ENCODE measurements at places on chromosomes 16 and 17.
A peak's percentile ranks its signal among the peaks of the same experiment; 100 is the strongest.

- peak; percentile 7 for DNase-seq
These were observed 95.7 kb downstream of the HS3ST3B1 start for GRCh38 chr17:14396547-14396946.

GRCh38 chr16:85386467-85387170, 226.5 kb upstream of the GSE1 start:
- no peak for DNase-seq

GRCh38 chr16:66294507-66294906, 72.0 kb upstream of the CDH5 start:
- no peak for DNase-seq

- DNase-seq: no peak
These were observed 3.9 kb upstream of the SLC12A3 start for GRCh38 chr16:56861092-56861610.

- DNase-seq: no peak
These were observed 6.5 kb downstream of the TPSD1 start for GRCh38 chr16:1262210-1262845.

DNA sequence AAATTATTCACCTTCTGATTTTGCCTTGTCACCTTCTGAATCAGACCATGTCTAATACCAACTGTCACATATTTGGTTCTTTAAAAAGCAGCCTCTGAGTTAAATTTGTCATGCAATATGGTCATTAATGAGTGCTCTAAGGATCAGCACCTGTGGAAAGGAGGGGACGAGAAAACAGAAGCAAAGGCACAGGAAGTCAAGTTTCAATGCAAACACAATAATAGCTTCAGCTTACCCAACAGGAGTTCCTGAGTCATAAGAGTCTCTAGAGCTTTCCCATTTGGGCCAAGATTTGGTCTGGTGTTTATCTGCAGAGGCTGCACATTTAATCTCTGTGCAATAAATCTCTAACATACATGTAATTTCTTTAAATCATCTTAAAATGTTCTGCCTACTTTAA, 889.8 kb downstream of the CDH8 start:
- no peak for DNase-seq

DNA sequence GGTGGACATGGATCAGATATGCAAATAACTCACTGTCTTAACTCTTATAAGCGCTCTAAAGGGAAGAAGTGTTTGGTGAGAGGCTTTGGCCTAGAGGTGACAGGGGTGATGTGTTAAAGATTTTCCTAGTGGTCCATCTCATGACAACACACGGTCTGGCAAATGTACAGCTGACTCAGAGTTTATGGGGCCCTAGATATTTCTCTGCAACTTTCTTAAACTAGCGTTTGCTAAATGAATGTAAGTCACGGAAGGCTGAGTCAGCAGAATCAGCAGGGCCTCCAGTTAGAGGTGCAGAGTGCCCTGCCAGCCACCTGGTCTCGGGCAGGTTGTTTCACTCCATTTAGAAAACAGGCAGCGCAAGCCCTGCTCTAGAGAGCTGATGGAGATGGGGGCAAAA, 40.1 kb downstream of the CLEC16A start:
- DNase-seq: peak; percentile 67

DNA sequence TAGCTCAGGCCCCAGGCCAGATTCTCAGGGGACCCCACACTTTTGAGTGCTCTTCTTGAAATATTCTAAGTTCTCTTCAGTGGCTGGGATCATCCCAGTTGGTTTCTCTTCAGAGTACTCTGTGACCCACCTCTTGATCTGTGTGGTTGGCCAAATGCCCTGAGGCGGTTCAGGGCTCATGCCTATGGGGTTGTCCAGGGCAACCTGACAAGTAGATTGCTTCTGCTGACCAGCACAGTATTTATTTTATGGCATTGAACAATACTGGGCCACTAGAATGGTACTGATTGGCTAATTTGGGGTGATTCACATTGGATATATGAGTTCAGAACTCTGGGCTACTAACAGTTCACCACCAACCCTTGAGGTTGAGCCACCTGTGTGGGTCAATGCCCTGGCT, 7.4 kb upstream of the GOSR2 start:
- peak; percentile 5 for DNase-seq

DNA sequence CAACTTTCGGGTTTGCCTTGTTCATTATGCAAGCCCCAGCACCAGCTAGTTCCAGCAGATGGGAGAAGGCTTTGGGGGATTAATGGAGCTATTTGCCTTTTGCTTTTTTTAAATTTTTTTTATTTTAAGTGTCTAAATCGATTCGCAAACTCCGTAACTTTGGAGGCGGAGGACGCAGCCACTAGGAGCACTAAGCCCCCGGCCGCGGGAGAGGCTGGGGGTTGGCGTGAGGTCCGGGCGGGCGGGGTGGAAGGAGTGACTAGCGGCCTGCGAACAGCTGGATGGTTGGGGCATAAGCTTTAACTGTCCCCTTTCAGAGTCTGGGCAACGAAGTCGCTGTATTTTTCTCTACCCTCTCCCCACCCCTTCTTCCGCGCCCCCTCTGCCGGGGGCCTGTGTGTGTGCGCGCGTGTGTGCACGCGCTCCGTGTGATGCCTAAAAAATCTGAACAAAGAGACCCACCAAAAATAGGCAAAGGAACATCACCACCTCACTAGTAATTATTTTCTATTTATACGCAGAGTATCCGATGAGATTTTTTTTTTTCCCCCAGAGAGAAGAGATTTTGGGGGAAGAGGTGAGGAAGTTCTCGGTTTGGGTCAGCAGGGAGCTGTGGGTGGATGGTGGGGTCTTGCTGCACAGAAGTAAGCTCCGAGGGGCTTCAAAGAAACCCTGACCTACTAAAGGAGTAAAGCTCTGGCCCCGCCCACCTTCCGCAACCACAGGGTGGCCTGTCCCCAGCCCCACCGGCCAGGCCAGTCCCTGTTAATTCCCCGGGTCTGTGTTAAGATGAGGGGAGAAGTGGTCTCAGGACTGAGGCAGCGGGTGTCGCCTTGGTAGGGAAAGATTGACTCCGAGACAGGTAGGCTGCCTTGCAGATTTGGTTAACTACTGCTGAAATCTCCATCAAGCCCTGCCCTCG, 2.3 kb downstream of the SHISA9 start:
- no peak for DNase-seq

GRCh38 chr16:52914428-52914827, 138.3 kb downstream of the CHD9NB start:
- DNase-seq: no peak

DNA sequence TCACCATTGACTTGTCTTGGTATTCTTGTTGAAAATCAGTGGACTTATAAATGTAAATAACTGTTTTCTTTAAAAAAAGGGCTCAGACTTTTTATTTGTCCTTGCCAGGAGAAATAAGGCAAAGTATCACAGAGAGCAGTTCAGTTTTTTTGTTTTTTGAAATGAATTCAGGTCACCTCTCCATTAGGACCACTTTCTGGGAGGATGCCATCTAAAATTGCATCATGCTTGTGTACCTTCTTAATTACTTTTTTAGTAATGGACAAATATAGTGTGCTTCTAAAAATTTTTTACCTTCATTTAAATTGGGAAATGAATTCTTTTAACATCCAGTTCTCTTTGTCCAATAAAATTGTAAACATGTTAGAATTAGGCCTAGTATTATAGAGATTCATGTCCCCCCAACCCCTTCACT, 210.0 kb downstream of the BCAS3 start:
- DNase-seq: no peak

- no peak for DNase-seq
These were observed 17.2 kb upstream of the CLEC18C start for GRCh38 chr16:70156207-70156978.

- no peak for DNase-seq
These were observed 24.8 kb downstream of the HS3ST3A1 start for GRCh38 chr17:13576661-13577526.

- no peak for DNase-seq
These were observed 7.8 kb downstream of the ADGRG1 start for GRCh38 chr16:57636184-57636583.

GRCh38 chr17:80755650-80756405, 211.2 kb downstream of the RPTOR start:
- DNase-seq: no peak

GRCh38 chr17:75499313-75500022, 15.9 kb downstream of the CASKIN2 start:
- DNase-seq: no peak

DNA sequence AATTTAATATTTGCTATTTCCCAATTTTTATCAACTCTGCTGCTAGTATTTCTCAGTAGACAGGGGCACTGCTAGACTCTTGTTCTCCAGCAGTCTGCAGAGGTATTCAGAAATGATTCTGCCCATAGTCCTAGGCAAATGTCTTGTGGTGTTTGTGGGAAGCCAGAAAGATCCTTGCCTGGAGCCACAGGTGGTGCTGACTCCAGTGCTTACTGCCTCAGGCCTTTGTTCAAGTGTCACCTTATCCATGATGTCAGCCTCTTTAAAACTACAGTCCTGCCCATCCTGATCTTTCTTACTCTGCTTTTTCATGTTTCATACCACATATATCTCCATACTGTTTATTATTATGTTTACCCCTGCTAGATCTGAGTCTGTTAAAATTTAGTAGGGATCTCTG, 26.5 kb downstream of the ZSWIM7 start:
- DNase-seq: no peak

DNA sequence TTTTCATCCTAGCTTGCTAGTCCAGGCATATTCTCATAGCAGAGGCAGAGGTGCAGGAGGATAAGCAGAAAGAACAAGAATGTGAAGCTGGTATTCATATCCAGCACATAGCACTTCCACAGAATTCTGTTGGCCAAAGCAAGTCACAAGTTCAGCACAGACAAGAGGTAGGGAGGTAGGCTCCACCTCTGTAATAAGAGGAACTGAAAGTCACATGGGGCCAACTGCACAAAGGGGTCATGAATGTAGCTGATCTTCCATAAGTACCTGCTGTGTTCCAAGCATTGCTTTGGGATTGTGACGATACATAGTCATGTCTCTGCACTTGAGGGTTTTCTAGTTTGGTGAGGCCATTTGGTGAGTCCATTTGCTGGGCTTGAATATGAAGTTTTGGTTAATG, 110.8 kb upstream of the MPHOSPH6 start:
- DNase-seq: no peak

DNA sequence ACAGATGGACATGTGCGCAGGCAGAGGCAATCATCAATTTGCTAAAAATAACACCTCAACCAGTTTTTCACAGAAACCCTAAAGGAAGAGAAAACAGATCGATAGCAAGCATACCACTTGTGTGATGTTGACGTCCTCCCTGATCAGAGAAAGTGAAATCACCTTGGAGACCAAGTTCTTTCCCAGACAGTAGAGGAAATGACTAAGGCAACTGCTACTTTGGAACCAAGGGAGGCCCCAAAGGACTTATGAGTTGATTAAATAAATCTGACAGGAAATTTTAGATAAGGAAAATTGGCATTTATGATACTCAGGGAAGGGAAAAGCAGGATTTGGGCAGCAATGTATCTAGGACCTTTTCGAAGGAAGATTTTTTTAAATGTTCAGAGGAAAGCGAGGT, 267.1 kb upstream of the ASIC2 start:
- DNase-seq: no peak

GRCh38 chr16:27392671-27393070, 9.3 kb upstream of the IL21R start:
- DNase-seq: no peak

Data from HCEC 1CT (cell line).